ENCODE measurements at places on chromosomes 6 and 20. TPM values are rescaled to one million over a fixed set of nuclear protein-coding genes. Genes with fewer than 3 reads are reported as not detected.

The PDYN gene
- total RNA-seq = not detected

The KHDC1L gene
- not detected for total RNA-seq

The AIF1 gene
- total RNA-seq = not detected

The SMOC2 gene
- total RNA-seq = not detected

The IRAK1BP1 gene
- 3.9 TPM for total RNA-seq

The MCCD1 gene
- not detected for total RNA-seq

The PTK7 gene
- total RNA-seq = 35.6 TPM

The ZBTB12 gene
- 1.5 TPM for total RNA-seq

The ERVFRD-1 gene
- not detected for total RNA-seq

The EFCAB8 gene
- under 0.01 TPM for total RNA-seq

The KCNS1 gene
- 0.33 TPM for total RNA-seq

The LKAAEAR1 gene
- total RNA-seq = 0.33 TPM

The RCAN2 gene
- total RNA-seq = 1.5 TPM

The CDH26 gene
- total RNA-seq = not detected

The MRAP2 gene
- total RNA-seq = 3.6 TPM

The PRRC2A gene
- 91.2 TPM for total RNA-seq

The GPLD1 gene
- total RNA-seq = 0.19 TPM

The RBM24 gene
- total RNA-seq = 4.0 TPM

The ULBP3 gene
- 20.1 TPM for total RNA-seq

The LAMA2 gene
- total RNA-seq = 1.6 TPM

The TPD52L1 gene
- total RNA-seq = 7.2 TPM

The MCM3 gene
- 68.0 TPM for total RNA-seq

The TFAP2A gene
- total RNA-seq = not detected

The PLG gene
- not detected for total RNA-seq

The BPIFA1 gene
- total RNA-seq = not detected

The DEFB127 gene
- not detected for total RNA-seq

The KIZ gene
- total RNA-seq = 5.9 TPM

The PROKR2 gene
- total RNA-seq = not detected

Measured in vein endothelial cell (primary cell).